ENCODE measurements at places on chromosomes 6 and 20.

- DNase-seq = no peak
These were observed 55.1 kb upstream of the HDDC2 start for GRCh38 chr6:125356884-125357283.

DNA sequence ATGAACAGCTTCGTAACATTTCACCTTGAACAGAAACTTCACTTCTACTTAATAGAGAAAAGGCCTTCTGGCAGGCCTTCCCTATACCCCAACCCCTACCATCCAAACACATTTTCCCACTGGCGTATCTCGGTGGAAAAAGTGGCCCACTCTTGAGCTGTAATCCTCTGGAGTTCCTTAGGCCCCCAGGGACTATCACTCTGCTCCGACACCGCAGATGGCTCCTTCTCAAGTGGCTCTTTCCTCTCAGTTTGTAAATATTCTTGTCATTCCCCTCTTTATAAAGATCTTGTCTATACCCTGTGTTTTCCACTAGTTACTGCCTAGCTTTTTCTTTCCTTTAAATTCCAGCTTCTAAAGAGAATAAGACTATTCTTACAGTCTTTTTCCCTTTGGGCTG is 108.7 kb downstream of the MYB start:
- no peak for DNase-seq

DNA sequence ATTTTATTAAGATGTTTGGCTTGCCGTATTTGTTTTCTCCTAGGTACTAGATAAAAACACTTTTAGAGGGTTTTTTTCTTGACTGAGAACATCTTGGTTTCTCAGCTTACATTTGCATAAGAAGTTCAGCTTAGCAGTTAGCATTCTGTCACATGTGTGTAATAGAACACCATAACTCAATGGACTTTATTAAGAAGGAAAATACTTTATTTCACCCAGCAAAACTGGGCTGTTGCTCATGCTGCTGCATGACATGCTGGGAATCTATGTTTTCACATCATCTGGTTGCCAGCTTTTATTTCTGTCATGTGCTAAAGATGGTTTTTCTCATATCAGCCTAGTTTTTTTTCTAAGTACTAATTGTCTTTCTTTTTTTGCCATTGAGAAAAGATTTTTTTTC is 144.6 kb downstream of the UTRN start:
- no peak for DNase-seq

- DNase-seq = no peak
These were observed 46.8 kb upstream of the RREB1 start for GRCh38 chr6:7060769-7061516.

DNA sequence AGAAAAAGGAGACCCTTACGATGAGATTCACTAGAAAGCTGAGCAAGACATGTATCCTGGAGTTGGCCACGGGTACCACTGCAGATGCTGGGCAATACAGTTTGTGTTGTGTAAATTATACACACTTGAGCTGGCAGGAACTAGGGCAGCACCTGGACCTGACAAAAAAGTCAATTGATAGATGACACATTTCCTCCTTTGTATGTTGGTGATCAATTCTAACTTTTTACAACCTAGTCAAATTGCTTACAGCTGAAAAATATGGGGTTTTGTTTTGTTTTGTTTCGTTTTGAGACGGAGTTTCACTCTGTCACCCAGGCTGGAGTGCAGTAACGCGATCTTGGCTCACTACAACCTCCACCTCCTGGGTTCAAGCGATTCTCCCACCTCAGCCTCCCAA is 108.9 kb downstream of the UST start:
- no peak for DNase-seq
